Naive thymus-derived CD4-positive, alpha-beta T cell (primary cell): ENCODE measurements at places on chromosomes 4 and X. TPM values are rescaled to one million over a fixed set of nuclear protein-coding genes. Genes with fewer than 3 reads are reported as not detected.
A peak's percentile ranks its signal among the peaks of the same experiment; 100 is the strongest.

DNA sequence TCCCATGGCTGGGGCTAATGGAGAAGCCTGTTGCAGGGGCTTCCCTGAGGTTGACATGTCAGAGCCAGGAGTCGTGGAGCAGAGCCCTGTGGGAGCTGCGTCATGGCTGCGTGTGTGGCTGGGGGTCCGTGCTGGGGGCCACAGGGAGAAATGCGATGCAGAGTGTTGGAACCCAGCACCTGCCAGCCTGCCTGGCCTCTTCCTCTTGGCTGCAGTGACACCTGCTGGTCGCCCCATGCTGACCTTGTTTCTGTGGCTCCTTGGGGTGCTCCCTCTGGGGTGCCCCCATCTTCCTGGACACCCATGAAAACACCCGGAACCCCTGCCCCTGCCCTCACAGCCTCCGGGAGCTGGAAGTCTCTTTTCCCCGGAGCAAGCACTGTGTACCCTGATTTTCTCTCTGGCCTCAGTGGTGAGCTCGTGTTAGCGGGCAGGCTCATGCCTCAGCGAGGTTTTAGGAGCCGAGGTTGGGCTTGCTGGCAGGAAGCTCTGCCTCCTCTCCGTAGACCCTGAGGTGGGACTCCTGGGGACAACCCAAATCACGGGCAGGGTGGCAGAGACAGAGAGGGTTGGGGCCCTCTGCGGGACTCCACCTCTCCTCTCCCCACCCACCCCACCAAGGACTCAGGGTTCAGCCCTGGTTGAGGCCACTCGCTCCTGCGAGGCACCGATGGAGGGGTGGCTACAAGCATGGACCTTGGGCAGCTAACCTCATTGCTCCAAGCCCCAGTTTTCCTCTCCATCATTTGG is 103.7 kb downstream of the SORCS2 start:
- no peak overlapping the region for H3K4me3 ChIP-seq
- H3K27ac ChIP-seq: no peak overlapping the region
- H3K27me3 ChIP-seq: no peaks in the 10 kb centered on the region
- H3K4me1 ChIP-seq: no peaks in the 10 kb centered on the region
- no peak for DNase-seq

- DNase-seq: peak; percentile 80
- no peaks in the 10 kb centered on the region for H3K27me3 ChIP-seq
- peaks cover 75% of the 10 kb centered on the region for H3K4me1 ChIP-seq
- H3K4me3 ChIP-seq: peak overlapping the region; percentile 50
Observed at GRCh38 chr4:153521999-153522801, 56.0 kb downstream of the TMEM131L start.

GRCh38 chr4:83561381-83561780 is 25.5 kb downstream of the GPAT3 start:
- H3K27me3 ChIP-seq: no peaks in the 10 kb centered on the region
- H3K4me1 ChIP-seq: no peaks in the 10 kb centered on the region
- H3K36me3 ChIP-seq: no peaks in the 10 kb centered on the region
- H3K4me3 ChIP-seq: no peak overlapping the region
- no peak for DNase-seq

The NDUFA1 gene
- 94.7 and 99.6 TPM in 2 replicates for total RNA-seq

DNA sequence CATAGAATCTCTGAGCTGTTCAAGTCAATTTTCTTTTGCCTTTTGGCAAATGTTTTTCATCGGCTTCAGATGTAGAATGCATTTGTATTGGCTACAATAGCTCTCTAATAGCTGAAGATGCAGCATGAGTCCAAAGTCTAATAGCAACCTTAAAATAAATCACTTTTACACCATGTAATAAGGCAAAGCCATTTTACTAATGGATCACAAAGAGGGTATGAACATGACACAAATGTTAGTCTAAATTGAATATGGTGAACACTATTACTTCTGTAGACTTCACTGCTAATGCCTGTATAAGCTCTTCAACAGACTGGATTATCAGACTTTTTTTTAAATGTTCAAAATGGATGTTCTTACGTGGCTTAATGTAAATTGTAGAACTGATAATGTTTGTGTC is 645.3 kb downstream of the TLL1 start:
- H3K27ac ChIP-seq: no peak overlapping the region
- H3K4me3 ChIP-seq: no peak overlapping the region
- H3K27me3 ChIP-seq: no peaks in the 10 kb centered on the region
- H3K36me3 ChIP-seq: no peaks in the 10 kb centered on the region
- no peak for DNase-seq
- H3K4me1 ChIP-seq: no peaks in the 10 kb centered on the region

DNA sequence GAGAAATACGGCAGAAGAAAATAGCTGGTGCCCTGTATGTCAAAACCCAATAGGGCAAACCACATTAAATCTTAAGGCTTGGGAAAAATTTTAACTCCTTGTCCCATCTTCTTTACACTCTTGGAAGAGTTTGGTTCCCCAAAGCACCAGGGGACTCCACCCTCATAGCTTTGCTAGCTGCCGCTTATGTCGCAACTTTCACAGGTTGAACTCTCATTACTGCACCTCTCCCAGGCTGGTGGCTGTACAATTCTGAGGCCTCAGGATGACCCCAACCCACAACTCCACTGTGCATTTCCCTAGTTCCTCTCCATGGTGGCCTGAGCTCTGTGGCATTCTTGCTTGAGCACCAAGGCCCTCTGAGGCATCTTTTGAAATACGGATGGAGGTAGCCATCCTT is 1478.8 kb downstream of the FAM133A start:
- H3K4me3 ChIP-seq: no peak overlapping the region
- DNase-seq: no peak
- no peak overlapping the region for H3K27ac ChIP-seq
- no peaks in the 10 kb centered on the region for H3K36me3 ChIP-seq

The ATXN3L gene
- total RNA-seq: not detected

DNA sequence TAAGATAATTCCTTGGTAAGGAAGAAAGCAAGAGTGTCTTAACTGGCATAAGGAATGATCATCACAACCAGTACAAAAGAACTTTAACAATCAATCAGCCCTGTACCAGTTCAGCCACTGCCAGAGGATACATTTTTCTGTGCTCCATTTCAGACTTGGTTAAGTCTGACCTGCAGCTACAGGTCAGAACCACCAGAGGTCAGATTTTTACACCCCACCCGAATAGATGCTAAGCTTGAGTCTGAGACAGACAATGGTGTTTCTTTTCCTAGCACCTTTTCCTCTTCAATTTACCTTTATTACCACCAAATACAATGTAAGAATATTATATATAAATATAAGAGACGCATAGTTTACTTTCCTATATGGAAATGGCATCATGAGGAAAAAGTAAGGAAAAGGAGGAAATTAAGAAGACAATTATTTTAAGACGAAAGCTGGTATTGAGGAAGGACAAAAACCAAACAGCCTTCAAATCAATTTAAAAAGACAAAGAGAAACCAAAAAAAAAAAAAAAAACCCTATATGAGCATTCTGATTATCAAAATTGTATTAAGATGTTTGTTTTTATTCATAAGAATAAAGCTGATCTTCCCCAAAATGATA is 215.3 kb upstream of the TTC29 start:
- H3K4me3 ChIP-seq: no peak overlapping the region
- H3K4me1 ChIP-seq: no peaks in the 10 kb centered on the region
- H3K27ac ChIP-seq: no peak overlapping the region

The MTCP1 gene
- 21.5 TPM for total RNA-seq

The JAKMIP1 gene
- total RNA-seq: not detected

- H3K4me1 ChIP-seq: no peaks in the 10 kb centered on the region
- no peak overlapping the region for H3K4me3 ChIP-seq
- no peak overlapping the region for H3K27ac ChIP-seq
- no peaks in the 10 kb centered on the region for H3K27me3 ChIP-seq
- DNase-seq: no peak
Observed at GRCh38 chr4:40330536-40330935, 4.6 kb upstream of the CHRNA9 start.

DNA sequence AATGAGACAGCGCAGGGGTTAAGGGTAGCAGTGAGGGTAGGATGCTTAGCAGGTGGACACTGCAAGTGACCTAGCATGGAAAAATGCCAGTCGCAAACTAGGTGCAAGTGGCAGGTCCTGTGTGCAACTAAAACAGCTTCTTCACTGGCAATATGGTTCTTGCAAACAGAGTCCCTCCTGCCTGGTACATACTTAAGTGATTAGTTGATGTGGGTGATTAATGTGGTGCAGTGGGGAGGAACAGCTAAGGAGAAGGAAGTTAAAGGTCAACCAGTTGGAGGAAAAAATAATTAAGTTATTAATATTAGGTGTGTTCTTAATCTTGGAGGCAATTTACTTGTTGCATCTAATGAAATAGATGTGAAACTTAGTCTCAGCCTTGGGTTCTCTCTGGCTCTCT is 121.6 kb upstream of the IGFBP7 start:
- no peaks in the 10 kb centered on the region for H3K36me3 ChIP-seq
- H3K4me1 ChIP-seq: no peaks in the 10 kb centered on the region
- no peaks in the 10 kb centered on the region for H3K27me3 ChIP-seq
- DNase-seq: no peak

DNA sequence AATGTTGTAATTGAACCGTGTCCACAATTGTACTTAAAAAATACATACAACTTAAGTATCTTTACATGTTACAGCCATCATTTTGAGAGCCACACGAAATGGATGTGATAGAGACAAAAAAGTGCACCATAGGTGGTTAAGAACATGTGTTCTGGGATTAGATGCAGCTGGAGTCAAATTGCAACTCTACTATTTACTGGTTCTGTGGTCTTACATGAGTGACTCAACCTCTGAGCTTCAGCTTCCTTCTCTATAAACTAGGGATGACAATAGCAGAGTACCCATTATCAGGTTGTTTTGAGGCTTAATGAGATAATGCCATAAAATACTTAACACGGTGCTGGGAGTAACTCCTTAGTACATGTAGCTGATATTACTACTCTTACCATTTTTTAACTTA is 130.4 kb downstream of the IDS start:
- no peak overlapping the region for H3K4me3 ChIP-seq
- H3K27me3 ChIP-seq: no peaks in the 10 kb centered on the region
- H3K4me1 ChIP-seq: no peaks in the 10 kb centered on the region
- DNase-seq: no peak
- H3K27ac ChIP-seq: no peak overlapping the region
- no peaks in the 10 kb centered on the region for H3K36me3 ChIP-seq

DNA sequence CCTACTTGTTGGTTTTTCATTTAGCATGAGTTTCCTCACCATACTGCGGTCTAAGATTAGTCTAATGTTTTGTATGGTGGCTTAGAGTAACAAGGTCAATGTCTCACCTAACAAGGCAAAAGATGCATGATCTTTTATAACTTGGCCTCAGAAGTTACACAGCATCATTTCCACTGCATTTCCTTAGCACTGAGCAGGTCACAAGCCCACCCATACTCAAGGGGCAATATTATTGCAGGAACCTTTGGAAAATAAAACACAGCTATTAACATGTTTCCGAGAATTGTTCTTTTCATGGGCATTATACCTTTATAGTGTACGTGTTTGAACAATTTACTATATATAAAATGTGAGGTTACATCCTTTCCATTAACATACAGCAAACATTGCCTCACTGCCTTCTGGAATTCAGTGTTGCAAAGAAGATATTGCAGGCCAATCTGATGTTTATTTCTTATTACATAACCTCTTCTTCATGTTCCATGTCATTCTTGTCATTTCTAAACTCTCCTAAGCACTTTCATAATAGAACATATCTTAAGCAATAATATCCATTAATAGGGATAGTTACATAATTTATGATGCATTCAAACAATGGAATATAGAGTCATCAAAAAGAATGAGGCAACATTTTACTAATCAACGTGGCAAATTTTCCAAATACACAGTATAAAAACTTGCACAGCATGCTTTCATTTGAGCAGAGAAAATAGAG is 153.8 kb downstream of the AREG start:
- no peak overlapping the region for H3K4me3 ChIP-seq
- no peaks in the 10 kb centered on the region for H3K36me3 ChIP-seq
- no peak for DNase-seq
- H3K27me3 ChIP-seq: no peaks in the 10 kb centered on the region

- no peak overlapping the region for H3K27ac ChIP-seq
- no peak overlapping the region for H3K4me3 ChIP-seq
- DNase-seq: no peak
- no peaks in the 10 kb centered on the region for H3K4me1 ChIP-seq
- H3K27me3 ChIP-seq: no peaks in the 10 kb centered on the region
- no peaks in the 10 kb centered on the region for H3K36me3 ChIP-seq
Observed at GRCh38 chr4:37464373-37465128, 220.0 kb downstream of the NWD2 start.

The SLC9A6 gene
- 16.2 TPM for total RNA-seq

DNA sequence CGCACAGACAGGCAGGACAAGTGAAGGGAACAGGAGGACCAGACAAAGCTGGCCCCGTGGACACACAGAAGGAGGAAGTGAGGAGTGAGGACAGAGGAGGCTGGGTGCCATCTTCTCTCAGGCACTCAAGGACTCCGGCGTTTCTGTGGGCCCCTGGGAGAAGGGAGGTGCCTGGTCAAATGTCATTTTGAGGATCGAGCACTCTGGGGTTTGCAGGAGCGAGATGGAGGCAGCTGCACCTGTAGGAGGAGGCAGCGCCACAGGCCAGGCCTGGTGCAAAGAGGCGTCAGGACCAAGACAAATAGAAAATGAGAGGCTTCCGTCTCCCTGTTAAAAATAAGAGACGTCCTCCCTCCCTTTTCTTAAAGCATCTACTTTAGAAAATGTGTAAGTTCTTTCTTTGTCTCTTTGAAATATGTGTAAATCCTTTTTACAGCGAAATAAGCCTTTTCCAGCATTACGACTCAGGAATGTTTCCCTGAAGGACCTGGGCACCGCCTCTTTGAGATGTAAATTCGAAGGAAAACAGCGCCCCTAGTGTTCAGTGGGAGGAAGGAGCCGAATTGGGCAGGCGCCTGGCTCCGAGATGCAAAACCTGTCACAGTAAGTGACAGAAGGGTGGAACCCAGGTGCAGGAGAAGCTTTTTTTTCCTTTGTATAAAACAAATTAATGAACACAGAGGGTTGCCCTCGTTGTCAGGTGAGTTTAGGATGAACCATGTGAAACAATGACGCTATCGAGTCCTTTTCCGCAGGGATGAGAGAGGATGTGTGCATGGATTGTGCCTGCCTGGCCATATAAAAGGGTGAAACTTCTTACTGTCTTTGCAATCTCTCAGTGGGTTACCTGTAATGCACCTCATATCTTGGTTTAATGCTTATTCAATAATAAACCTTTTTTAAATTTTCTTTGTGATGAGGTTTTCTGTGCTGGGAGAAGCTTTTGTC is 1.4 kb upstream of the C4orf50 start:
- no peaks in the 10 kb centered on the region for H3K36me3 ChIP-seq
- DNase-seq: no peak
- no peaks in the 10 kb centered on the region for H3K27me3 ChIP-seq
- no peaks in the 10 kb centered on the region for H3K4me1 ChIP-seq
- no peak overlapping the region for H3K4me3 ChIP-seq
- no peak overlapping the region for H3K27ac ChIP-seq

DNA sequence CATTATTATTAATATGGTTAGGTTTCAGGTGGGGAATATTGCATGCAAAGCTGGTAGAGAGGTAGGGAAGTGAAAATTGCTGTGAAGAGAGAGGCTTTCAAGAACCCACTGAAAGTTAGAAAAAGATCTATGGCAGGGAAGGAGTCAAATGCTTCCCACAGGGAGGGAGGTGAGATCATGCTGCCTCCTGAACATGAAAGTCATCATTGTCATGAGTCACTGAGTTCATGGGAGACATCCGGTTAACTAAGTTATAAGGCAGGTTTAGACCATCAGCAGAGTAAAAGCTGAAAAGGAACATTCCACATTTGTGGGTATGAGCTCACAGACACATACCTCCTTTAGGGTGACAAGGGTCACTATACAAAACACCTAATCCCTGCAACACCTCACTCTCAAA is 16.2 kb downstream of the GATB start:
- H3K4me1 ChIP-seq: no peaks in the 10 kb centered on the region
- no peak overlapping the region for H3K4me3 ChIP-seq
